ENCODE measurements at places on chromosomes 16 and 17.

DNA sequence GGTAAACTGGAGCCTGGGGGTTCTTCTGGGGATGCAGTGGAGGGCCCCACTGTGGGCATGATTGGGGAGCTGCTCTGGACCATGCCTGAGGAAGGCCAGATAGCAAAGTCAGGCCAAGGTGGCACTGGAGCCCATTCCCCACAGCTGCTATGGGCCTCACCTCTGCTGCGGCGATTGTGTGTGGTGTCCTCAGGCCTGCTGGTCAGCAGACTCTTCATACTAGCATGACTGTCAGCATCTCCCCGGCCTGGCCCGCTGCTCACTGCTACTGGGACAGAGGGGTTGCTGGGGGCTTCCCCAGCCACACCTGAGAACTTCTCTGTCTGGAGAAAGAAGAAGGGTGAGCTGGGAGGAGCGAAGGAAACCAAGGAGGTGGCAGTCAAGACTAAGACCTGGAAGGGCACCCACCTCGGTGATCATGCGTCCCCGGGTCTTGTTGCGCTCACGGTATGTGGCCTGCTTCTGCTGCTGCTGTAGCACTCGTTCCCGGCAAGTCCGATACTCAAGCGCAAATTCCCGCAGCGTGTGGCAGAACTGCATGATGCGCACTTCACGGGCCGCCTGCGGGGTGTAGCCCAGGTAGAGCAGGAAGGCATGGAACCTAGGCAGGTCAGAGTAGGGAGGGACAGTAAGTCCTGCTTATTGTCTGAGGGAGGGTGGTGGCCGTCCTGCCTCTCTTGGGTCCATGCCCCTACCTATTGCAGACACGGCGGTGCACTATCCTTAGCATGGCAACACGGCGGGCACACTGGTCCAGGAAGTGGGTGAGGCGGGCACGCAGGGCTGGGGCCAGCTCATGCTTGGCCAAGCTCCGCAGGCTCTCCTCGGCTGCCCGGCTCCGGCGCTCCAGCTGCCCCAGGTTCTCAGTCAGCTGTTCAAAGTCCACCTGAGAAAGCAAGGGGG lies 3.2 kb downstream of the TMEM208 start:
- DNase-seq: no peak

DNA sequence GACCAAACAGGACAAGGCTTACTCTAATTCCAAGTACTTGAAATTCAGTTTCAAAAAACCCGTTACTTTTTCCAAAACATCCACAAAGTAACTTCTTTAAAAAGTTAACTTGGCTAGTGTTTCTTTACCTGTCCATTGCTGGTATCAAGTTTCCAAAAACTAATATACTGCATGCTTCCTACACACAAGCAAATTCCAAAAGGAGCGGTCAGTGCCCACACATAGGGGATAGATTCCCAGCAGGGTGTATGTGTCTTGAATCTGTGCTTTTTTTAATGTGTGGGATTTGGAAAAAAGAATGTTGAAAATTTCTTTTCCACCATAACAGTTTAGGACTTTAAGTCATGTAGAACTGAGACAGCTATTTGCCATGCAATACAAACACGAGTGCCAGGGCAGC lies 367.8 kb upstream of the SOX9 start:
- DNase-seq: no peak

- DNase-seq: no peak
Observed at GRCh38 chr17:28729950-28730330, 1.4 kb downstream of the NEK8 start.

GRCh38 chr17:47987240-47987835 lies 16.4 kb downstream of the CDK5RAP3 start:
- no peak for DNase-seq

GRCh38 chr17:75845058-75845711 lies 981 bp upstream of the UNC13D start:
- no peak for DNase-seq

DNA sequence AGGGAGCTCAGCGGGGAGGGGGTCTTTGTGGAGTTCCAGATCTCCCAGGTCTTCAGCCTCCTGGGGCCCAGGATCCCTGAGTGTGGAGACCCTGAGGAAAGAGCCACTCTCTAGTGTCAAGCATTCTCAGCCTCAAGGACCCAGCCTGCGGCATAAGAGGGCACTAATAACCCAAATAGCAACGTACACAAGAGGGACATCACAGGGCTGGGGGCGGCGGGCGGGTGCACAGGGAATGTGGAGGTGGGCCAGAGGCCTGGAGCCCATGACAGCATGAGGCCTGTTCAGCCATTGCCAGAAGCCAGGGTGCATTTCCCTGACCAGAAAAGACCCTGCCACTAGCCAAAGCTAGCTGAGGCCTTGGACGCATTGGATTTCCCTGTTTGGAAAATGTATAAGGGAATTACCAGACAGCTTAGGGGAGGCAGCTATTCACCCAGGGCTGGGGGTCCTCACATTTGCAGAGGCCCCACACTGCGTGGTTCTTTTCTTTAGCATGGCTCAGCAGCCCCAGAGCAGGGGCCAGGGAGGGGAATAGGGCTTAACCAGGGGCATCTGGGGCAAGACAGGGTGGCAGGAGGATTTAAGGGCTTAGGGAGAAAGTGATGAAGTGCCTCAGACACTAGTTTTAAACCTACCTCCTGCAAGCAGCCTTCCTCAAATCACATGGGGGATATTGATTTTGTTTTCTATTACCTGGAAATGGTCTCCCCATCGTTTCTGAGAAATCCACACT lies 13.5 kb upstream of the ALOX15B start:
- DNase-seq: no peak

DNA sequence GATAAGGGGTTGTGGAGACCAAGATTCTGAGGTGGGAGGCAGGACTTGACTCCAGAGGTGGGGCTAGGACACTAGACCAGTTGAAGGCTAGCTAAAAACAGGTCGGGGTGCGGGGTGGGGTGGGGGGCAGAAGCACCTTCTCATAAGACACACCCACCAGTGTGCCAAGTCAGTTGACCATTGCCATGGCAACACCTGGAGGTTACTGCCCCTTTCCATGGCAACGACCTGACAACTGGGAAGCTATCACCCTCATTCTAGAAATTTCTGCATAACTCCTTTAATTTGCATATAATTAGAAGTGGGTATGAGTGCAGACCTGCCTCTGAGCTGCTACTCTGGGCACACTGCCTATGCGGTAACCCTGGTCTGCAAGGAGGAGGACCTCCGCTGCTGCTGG lies 53.9 kb upstream of the ALOX12 start:
- DNase-seq: no peak

DNA sequence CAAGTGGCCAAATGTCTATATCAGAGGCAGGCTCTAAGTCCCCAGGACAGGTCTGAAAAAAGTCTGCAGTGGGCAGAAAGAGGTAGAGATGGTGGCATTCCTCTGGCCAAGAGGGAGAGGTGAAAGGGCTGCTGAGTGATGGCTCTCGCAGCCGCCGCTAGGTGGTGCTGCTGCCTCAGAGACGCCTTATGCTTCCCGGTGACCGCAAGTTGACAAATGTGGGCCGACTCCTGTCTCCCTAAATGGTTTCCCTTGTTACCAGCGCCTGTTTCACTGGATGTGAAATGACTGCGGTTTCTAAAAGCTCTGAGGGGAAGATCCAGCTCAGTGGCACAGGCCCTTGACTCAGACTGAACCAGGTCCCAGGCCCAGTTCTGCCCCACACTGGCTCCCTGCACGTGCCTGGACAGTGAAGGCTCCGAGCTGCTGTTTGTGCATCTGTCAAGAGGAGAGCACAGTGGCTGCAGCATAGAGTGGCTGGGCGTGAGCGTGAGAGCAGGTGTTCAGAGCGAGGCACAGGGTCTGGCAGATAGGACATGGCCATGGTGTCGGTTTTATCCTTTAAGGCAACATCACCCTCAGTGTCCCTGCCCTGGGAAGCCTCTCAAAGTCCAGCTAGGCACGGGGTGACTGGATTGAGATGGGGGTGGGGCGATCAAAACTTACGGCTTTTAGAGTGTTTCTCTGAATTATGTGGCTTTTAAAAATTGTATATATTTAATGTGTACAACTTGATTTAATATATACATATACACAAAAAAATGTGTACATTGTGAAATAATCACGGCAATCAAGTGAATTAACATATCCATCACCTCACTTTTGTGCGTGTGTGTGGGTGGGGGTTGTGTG lies 19.9 kb downstream of the CLEC16A start:
- peak; percentile 71 for DNase-seq

- no peak for DNase-seq
Observed at GRCh38 chr17:80569924-80570323, 25.3 kb downstream of the RPTOR start.

DNA sequence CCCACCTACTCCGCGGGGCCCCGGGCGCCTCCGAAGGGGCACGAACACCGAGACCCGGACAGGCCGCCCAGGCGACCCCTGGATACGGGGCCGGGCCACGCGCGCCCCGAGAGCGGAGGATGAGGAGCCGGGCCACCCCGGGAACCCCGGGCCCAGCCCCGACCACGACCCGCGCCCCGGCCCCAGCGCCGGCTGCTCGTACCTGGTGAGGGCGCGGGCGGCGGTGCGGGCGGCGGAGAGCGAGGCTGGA lies 192 bp downstream of the FASN start:
- DNase-seq: no peak

GRCh38 chr17:36576793-36577192 lies 14.9 kb upstream of the DHRS11 start:
- DNase-seq: no peak

GRCh38 chr16:68331879-68332410 lies 21.1 kb downstream of the PRMT7 start:
- DNase-seq: no peak

- no peak for DNase-seq
Observed at GRCh38 chr17:82560802-82561428, 41.4 kb downstream of the FOXK2 start.

DNA sequence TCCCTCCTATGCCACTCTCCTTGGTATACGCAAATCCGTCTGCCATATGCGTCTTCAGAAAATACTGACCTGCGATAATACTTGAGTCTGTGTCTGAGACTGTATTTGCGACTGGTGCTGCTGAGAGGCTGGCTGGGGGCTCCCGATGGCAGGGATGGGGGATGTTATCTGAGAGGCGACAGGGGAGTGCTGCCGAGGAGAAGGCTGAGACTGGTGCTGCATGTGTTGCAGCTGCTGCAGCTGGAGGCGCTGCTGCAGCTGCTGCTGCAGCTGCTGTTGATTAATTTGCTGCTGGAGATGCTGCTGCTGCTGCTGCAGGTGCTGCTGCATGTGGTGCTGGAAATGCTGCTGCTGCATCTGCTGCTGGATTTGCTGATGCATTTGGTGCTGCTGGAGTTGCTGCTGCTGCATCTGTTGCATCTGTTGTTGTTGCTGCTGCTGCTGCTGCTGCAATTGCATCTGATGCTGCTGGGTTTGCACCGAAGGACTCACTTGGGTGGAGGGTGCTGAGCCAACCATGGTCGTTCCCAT lies 107.7 kb downstream of the TOX3 start:
- DNase-seq: no peak

- DNase-seq: no peak
Observed at GRCh38 chr17:40329839-40330794, 21.1 kb downstream of the RARA start.

DNA sequence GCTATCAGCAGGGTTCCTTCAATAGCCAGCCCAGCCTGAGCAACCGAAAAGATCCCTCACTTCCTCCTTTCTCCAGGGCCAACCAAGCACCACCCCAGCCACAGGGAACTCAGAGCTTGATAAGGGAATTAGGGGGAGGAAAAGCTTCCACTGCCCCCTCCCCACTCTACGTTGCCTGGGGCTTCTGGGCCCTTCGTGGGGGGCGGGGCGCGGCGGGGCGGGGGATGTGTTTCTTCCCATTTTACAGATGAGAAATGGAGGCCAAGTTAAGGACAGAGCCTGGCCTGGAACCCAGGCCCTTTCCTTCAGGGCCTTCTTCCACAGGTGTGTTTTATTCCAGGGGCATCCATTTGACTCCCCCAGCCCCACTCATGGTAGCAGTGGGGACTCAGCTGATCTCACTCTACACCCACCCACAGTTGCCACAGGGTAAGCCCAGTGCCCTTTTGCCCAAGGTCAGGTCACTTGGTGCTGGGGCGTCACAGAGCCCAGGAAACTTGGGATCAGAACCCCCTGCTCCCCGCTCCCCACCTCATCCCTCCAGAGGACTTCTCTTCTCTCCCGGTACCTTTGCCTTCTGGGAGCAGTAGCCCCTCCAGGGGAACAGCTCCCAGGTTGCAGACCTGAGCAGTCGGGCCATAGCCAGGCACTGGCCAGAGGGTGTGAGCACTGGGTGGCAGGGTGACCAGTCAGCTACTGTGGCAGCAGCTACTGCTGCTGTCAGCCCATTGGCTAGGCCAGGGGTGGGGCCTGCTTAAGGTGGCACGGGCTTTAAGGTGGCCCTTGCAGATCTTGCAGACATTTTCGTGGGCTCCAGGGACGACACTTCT lies at the start of gene LDHD:
Gene LDHD, minus strand, starts transcription at position 700 of the 830 bp plus-strand sequence. Its CDS starts 60 bp downstream, at position 640.
- DNase-seq: no peak

DNA sequence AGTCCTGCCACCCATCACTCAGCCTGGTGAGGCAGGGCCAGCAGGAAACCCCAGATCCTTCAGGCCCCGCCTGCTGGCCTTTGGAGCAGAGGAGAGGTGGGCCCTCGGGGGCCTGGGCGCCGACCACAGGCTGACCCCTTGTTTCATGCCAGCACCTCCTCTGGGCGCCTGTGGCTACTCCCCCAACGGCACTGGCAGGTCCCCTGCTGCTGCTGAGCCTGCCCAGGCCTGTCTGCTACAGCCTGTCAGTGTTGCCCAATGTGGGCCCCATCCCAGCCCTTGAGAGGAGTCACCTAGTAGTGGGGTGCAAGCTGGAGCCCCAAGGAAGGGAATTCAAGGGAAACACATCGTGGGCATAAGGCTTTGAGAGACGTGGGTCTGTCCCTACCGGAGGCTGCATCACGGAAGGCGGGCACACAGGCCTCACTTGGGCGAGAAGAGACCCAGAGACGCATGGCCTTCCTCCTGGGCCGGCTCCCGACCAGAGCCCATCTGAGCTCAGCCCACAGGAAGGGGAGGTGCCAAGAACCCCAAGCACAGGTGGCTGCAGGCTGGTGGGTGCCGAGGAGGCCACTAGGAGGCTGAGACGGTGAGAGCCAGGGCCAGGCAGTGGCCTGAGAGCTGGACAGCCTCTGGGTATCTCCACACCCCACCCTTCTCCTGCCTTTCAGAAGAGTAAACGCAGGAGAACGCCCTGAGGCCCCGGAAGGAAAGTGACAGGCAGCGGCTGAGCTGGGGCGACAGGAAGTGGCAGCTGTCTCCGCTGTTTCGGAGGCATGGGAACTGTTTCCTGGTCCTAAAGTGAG lies 8.0 kb upstream of the FASN start:
- no peak for DNase-seq

DNA sequence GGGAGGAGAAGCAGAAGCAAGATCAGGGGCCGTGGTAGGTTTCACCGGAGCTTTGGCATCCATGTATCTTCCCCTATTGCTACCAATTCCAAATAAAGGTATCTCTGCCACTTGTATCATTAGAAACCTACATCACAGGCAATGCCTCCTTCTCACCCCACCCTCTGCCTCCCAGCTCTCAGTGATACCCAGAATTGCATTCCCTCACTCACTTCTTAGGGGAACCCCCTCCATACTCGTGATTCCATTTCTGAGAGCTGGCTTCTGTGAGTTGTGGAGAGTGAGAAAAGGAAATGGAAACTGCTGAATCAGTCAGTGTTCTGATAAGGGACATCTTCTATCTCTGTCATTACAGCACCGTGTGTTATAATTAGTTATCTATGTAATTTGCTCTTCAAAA lies 2.3 kb upstream of the CCL3 start:
- DNase-seq: no peak

DNA sequence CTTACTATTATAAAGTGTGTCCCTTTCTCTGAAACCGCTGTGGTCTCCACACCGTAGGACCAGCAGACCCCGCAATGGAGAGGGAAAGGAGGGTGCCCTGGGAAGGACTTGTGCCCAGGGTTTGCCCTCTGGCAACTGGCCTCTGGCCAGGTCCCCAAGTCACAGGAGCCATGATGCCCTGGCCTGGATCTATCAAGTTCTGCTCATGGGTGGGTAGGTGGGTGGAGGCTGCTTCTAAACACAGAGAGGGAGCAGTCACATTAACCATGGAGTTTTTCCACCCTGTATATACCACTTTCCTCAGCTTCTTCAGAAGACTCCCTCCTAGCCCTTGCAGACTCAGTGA lies 9.4 kb upstream of the NEUROD2 start:
- no peak for DNase-seq
